Stimulated activated CD8-positive, alpha-beta memory T cell treated with anti-CD3 and anti-CD28 coated beads, Interleukin-7, amount 100 ng/mL, for 48 hours (primary cell): ENCODE measurements at places on chromosomes 16 and 17.

- DNase-seq: no peak
Measured at GRCh38 chr16:57525761-57526160, 10.6 kb downstream of the CCDC102A start.

DNA sequence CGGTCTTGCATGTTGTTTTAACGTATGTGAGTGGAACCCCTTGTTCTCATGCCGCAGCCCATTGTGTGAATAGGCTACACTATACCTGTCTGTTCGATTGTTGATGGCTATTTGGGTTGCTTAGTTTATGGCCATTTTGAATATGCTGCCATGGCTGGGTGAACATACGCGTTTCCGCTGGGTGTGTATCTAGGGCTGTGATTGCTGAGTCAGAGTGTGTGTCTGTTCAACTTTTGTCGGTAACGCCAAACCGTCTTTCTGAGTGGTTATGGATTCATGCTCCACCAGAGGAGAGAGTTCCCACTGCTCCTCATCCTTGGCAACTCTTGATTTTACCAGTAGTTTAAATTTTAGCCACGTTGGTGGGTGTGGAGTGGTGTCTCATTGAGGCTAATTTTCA is 77.0 kb downstream of the METRNL start:
- DNase-seq: no peak

DNA sequence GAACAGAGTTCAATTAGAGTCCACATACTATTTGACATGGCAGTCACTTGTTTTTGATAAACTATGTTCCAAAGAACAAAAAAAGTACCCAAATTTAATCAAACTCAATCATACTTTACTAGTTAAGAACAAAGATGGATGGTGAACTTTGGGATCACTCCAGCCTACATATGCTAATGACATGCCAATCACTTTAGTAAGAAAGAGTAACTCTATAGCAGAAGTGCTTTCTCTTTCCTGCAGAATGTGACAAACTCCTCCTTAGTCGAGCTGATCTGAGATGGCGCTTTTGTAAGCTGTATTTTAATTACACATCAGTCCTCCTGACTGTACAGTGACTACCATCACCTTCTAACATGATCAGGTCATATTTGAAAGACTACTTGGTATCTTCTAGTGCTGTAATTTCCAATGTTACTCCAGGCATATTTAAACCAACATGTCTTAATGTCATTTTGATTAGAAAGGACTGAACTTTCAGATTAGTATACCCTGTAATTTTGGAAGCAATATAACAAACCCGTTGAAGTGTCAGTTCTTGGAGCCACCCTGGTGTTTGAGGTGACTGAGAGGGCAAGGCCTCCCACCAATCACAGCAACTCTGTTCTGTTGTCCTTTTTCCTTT is 4.1 kb downstream of the NETO2 start:
- no peak for DNase-seq

GRCh38 chr17:32807577-32807976 is 69.3 kb downstream of the MYO1D start:
- no peak for DNase-seq

DNA sequence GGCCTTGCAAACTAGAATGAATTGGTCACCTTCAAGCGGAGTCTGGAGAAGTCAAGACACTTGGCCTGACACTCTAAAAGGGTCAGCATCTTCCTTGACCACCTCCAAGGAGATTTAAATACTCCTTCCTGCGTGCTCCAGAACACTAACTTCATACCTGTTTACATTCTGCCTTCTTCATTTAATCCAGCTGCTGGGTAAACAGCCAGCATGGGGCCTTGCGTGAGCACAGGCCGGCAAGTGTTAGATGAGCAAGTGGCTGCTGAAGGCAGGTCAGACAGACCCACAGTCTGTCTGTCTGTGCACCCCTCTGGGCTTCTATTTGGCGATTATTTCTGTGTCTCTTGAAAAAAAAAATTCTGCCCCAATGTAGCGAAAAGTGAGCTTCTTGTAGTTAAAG is 153.8 kb downstream of the MSI2 start:
- no peak for DNase-seq

DNA sequence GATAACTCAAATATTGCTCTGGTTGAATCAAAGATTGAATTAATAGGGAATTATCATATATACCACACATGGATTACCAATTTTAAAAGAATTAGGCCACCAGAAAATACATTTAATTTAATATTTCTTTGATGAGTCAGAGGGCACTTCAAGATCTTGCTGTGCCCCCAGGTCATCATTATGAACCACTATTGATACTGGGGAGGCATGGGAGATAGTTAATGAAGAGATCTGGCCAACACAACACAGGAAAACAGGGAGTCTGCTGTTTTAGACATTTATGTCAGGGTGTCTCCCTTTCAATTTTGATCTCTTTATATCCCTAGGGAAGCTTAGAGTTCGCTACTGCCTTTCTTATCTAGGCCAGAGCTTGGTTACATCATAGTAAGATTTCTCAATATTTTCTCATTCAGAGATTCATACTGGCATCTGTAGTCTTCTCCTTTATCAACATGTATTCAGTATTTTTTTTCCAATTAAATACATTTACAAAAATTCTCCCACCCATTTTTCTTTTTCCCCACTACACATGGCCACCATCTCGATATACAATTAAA is 158.3 kb upstream of the ZFHX3 start:
- DNase-seq: no peak

DNA sequence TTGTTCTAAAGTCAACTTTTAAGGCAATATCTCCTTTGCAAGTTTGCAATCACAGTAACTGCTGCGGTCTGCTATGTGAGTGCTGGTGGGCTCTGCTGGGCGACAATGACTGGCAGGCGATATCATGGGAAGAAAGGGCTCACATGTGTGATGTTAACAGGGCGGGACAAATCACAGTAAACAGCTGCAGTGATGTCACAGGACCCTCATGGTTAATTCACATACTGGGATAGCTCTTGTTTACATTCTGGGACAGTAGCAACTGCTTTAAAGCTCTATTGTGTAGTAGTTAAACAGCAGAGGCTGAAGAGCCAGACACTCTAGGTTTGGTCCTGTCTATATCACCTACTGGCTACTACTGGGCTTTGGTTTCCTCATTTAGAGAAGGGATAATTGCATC is 257.2 kb upstream of the ASIC2 start:
- no peak for DNase-seq

DNA sequence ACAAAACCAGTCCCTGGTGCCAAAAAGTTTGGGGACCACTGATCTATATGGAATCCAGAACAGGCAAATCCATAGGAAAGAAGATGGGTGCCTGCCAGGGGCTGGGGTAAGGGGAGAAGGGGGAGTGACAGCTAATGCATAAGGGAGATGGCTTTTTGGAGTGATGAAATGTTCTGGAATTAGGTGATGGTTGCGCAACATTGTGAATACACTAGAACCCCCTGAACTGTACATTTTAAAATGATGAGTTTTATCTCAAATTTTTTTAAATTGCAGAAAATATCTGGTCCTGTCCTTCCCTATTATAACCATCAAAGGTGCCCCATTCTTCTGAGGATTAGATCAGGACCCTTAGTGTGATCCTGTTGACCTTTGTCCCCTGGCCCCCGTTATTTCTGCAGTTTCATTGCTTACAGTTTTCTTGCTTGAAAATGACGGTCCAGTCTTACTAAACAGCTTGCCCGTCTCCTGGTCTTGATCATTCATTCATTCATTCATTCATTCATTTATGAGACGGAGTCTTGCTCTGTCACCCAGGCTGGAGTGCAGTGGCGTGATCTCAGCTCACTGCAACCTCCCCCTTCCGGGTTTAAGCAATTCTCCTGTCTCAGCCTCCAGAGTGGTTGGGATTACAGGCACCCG is 4.6 kb downstream of the BCO1 start:
- no peak for DNase-seq

GRCh38 chr17:83064021-83064731 is 15.2 kb upstream of the METRNL start:
- no peak for DNase-seq

GRCh38 chr16:81654346-81654745 is 124.7 kb upstream of the PLCG2 start:
- no peak for DNase-seq

DNA sequence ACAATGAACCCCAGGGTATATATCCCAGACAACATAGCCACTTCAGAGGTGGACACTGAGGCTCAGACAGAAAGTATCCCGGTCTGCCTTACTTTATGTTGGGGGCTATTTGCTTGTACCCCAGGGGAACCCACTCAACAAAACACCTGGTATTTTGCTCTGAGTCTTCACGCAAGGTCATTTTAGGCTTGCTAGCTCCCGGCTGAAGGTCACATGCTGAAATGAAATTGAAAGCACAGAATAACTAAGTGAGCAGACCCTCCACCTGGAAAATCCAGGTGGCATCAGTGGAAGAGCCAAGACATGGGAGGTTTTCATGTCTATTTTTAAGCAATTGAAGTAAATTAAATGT is 4.1 kb upstream of the KDM8 start:
- no peak for DNase-seq

DNA sequence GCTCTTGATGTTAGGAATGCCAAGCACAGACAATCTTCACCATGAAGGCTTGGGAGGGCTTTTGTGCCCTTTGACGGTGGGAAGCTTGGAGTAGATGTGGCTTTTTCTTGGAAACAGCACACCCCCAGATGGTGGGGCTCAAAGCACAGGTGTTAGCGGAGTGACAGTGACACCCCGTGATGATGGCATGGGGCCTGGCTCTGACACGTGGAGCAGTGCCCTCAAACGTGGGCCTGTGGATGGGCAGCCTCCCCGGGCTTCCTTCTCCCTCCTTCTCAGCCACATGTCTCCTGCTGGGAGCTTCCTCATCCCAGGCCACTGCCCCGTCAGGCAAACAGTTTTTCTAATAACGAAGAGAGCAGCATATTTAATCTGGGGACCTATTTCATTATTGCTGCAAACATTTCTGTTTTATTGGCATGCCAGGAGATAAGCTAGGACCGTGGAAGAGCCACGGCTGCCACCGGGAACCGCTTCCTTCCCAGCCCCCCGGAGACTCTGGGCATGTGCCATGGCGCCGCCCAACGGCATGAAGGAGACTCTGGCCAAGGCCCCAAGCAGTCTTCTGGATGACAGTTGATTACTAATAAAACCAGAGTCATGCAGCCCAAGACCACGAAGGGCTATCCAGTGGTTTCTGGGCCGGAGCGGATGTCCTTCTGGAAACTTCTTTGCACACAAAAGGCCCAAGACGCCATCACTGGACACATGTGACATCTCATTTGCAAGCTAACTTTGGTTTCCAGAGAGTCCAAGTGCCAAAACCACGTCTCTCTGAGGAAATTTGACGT is 280.3 kb upstream of the FOXF1 start:
- no peak for DNase-seq

- no peak for DNase-seq
Measured at GRCh38 chr16:11585460-11586377, 1.0 kb downstream of the LITAF start.

DNA sequence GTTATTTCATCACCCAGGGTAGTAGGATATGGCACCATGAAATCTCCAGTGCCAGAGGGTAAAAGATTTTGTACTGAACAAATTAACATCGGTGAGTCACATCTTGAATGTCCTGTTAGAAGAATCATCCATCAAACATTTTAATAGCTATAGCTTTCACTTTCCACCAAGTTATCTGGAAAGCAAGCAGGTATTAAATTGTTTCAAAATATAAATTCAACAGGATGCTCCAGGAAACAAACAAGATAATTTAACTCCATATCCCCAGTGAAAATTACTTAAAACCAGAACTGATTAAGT is 2.4 kb downstream of the VEZF1 start:
- no peak for DNase-seq

DNA sequence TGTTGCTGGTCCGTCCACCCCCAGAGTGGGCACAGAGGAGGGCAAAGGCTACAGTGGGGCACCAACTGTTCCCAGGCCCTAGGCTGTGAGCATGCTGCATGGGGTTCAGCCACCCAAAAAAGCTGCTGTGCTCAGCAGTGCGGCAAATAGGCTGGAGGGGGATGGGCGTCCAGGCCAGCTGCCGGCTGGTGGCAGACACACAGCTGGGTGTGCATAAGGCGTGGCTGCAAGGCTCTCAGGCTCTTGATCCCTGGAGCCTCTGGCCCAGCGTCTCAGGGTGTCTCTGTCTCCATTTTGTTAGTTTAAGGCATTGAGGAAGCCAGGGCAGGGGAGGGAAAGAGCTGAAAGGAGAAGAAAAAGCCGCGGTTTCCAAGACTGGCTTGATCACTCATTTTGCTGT is 8.8 kb downstream of the RPL19 start:
- no peak for DNase-seq

GRCh38 chr17:53058031-53058430 is 764.7 kb upstream of the KIF2B start:
- DNase-seq: no peak

DNA sequence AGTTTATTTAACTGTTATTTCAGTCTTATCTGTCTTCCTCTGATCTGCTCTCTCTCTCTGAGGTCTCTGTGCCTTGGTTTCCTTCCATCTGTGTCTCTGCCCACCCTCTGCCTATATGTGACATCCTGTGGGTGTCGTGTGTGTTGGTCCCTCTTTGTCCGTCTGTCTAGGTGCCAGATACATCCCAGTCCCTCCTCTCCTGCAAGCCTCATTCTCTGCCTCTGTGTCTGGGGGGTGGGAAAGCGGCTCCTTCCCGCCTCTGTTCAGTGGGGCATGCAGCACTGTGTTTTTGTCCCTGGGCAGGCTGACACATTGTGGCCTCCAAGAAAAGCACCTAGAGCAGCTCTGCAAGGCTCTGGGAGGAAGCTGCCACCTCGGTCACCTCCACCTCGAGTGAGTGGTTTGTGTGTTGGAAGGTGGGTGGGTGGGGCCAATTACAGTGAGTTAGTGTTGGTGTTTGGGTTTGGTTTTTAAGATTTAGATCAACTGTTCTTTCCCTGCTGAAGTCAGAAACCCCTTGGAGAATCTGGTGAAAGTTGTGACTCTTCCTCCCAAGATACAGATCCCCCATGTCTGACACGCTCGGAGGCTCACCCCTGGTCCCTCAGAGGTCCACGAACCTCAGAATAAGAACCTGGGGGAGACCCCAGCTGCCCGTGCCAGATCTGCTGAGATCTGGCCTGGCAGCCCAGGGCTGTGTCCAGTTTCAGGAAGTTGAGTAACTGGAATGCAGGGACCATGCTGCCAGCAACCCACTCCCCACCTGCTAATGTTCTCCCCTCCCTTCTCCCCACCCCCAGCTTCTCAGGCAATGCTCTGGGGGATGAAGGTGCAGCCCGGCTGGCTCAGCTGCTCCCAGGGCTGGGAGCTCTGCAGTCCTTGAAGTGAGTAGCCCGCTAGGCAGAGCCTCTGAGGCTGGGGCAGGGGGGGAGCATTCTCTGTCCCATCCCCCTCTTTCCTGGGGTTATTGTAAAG is 50.9 kb upstream of the CPNE2 start:
- peak; percentile 71 for DNase-seq

- no peak for DNase-seq
Measured at GRCh38 chr17:71725811-71726210, 395.0 kb upstream of the SOX9 start.

DNA sequence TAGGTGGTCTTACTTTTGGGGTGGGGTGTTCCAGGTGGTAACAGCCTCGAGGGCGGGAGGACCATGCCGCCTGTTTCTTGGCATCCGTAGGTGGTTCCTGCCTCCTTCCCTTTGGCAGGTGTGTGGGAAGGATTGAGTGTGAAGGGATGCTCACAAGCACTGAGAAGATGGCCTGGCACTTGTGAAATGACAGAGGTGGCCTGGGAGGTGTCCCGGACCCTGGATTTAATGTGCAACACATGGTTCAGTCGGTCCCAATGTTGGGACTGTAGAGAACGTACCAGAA is 165.8 kb upstream of the FOXF1 start:
- no peak for DNase-seq
